Right atrium auricular region (tissue), 2 donors: ENCODE measurements at places on chromosomes 7 and 10.

DNA sequence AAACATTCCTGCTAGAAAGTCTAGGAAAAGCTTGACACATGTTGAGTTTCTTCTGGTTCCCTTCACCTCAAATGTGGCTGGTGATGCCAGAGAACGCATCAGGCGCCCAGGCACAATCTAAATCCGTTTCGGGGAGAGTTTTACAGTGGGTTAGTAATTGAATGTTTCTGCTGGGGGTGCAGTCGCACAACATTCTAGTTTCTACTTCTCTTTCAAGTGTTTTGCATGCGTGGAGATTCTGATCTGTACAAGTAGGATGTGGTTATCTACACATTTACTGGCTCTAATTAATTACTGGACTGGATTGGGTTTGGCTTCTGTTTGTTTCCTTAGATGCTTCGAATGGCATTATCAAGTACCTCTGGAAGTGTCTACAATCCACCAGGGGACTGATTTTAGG, 173.8 kb downstream of the TMEM26 start:
- no peak overlapping the region for H3K4me3 ChIP-seq
- H3K36me3 ChIP-seq: no peaks in the 10 kb centered on the region
- no peak overlapping the region for H3K27ac ChIP-seq
- no peaks in the 10 kb centered on the region for H3K4me1 ChIP-seq
- H3K27me3 ChIP-seq: no peaks in the 10 kb centered on the region

DNA sequence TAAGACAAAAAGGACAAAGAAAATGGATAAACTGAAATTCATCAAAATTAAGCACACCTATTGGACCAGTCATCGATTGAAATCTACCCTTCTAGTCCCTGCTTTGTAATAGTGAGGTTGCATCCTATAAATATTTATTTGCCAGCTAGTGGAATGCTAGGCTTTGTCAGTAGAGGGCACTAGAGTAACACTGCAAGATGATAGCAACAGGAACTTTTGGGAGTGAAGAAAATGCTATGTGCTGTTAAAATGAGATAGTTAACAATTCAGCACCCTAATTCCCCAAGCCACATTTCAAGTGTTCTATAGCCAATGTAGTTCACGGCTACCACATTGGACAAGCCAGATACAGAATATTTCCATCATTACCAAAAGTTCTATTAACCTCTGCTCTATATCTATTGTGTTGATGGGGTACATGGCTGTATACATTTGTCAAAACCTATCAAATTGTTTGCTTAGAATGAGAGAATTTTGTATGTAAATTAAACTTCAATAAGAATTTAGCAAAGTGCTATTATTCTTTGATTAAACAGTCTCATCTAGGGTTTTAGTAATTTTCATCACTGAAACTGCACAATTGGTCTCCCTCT, 69.8 kb downstream of the LSMEM1 start:
- no peaks in the 10 kb centered on the region for H3K4me1 ChIP-seq
- H3K36me3 ChIP-seq: no peaks in the 10 kb centered on the region
- DNase-seq: no peak

DNA sequence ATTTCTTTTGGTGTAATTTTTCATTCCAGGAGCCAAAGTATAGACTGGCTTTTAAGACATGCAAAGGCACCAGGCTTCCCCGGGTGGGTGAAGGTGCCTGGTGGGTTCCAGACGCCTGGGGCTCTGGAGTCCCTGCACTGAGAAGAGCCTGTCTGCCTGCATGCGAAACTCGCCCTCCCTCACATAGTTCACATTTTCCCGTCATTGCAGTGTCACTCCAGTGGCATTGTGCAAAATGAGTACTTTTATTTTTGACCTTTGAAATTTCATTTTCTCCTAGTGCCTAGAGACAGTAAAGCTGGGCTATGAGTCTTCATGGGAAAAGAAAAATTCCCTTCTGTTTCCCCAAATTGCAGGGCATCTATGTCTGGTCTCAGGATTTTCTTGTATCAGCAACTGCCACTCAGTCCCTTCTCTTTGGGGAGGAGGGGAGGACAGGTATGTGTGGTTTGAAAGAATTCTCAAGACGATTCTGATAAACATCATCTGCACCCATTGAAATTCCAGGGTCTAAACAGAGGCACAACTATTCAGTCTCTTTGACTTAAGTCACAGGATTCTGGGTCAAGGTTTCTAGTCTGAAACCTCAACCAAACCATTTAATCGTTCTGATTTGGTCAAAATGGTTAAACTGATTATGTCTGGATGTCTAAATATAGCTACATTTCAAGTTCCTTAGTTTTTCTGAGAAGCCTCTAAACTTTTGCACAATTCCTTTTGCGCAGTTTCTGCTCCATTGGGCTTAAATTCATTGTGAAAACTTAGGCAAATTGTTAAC, 107.8 kb downstream of the CYP26A1 start:
- H3K27ac ChIP-seq: no peak overlapping the region
- H3K4me3 ChIP-seq: no peak overlapping the region
- DNase-seq: no peak
- H3K4me1 ChIP-seq: no peaks in the 10 kb centered on the region
- no peaks in the 10 kb centered on the region for H3K36me3 ChIP-seq
- no peaks in the 10 kb centered on the region for H3K27me3 ChIP-seq

GRCh38 chr10:112213836-112214235, 30.3 kb upstream of the GPAM start:
- no peaks in the 10 kb centered on the region for H3K4me1 ChIP-seq
- H3K27ac ChIP-seq: no peak overlapping the region
- DNase-seq: no peak
- no peaks in the 10 kb centered on the region for H3K36me3 ChIP-seq
- H3K27me3 ChIP-seq: no peaks in the 10 kb centered on the region
- H3K4me3 ChIP-seq: no peak overlapping the region

- no peak overlapping the region for H3K4me3 ChIP-seq
- H3K27me3 ChIP-seq: no peaks in the 10 kb centered on the region
- no peak for DNase-seq
- no peak overlapping the region for H3K27ac ChIP-seq
Measured at GRCh38 chr7:138559448-138559847, 99.4 kb downstream of the TRIM24 start.

GRCh38 chr7:1987084-1987535, 245.6 kb downstream of the MAD1L1 start:
- H3K4me1 ChIP-seq: no peaks in the 10 kb centered on the region
- no peaks in the 10 kb centered on the region for H3K27me3 ChIP-seq
- H3K27ac ChIP-seq: no peak overlapping the region
- no peaks in the 10 kb centered on the region for H3K36me3 ChIP-seq
- H3K4me3 ChIP-seq: no peak overlapping the region

DNA sequence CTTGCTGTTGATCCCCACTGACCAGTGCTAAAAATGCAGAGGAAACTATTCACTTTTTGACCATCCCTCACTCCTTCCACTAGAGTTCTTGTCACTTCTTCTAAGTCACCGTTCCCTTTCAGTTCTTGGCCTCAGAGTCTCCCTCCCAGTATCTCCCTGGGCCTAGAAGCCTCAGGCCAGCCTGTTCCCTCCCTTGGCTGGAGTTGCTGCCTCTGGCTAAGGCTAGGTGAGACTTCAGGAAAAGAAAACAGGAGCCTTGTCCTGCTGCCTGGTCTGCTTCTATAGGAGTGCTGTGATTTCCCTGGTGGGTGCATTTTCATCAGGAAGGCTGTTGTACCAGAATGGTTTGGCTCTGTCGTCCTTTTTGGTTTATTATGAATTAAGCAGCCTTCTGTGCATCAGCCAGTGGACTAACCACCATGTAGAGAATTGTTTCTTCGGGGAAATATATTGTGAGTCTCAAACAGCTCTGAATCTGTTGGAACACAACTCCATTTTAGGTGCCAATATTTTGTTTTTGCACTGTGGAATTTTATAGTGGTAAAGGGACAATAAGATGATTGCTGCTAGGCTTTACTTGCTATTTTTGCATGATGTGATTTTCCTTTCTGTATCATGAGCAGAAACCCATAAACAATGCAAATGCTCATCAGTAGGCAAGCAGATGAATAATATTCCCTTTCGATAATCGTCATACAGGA, 233.4 kb upstream of the FZD1 start:
- DNase-seq: no peak
- H3K4me3 ChIP-seq: no peak overlapping the region
- H3K27me3 ChIP-seq: no peaks in the 10 kb centered on the region
- H3K27ac ChIP-seq: no peak overlapping the region

GRCh38 chr10:132194726-132195125, 8.0 kb downstream of the DPYSL4 start:
- H3K4me3 ChIP-seq: no peak overlapping the region
- no peak for DNase-seq
- no peaks in the 10 kb centered on the region for H3K36me3 ChIP-seq
- no peak overlapping the region for H3K27ac ChIP-seq
